ENCODE measurements at places on chromosomes 3 and 15. TPM values are rescaled to one million over a fixed set of nuclear protein-coding genes. Genes with fewer than 3 reads are reported as not detected.

Gene ESYT3
- total RNA-seq, result 17.5 TPM

DNA sequence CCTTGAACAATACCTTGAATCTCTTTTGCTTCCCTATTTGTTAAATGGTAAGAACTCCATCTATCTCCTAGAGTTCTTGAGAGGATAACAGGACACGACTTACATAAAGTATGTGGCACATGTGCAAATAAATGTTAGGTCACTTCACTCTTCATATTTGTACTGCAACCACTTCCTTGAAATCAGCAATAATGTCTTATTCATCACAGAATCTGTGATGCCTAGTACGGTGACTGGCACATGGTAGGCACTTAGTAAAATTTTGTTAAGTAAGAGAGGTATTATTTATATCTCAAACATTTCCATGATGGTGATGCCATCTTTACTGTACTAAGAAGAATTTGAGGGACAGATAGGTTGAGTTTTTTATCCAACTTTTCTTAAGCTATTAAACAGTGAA lies 14.3 kb downstream of the CD47 start:
- no peak for DNase-seq

GRCh38 chr3:37029111-37029510 lies 35.8 kb downstream of the MLH1 start:
- no peak for DNase-seq

DNA sequence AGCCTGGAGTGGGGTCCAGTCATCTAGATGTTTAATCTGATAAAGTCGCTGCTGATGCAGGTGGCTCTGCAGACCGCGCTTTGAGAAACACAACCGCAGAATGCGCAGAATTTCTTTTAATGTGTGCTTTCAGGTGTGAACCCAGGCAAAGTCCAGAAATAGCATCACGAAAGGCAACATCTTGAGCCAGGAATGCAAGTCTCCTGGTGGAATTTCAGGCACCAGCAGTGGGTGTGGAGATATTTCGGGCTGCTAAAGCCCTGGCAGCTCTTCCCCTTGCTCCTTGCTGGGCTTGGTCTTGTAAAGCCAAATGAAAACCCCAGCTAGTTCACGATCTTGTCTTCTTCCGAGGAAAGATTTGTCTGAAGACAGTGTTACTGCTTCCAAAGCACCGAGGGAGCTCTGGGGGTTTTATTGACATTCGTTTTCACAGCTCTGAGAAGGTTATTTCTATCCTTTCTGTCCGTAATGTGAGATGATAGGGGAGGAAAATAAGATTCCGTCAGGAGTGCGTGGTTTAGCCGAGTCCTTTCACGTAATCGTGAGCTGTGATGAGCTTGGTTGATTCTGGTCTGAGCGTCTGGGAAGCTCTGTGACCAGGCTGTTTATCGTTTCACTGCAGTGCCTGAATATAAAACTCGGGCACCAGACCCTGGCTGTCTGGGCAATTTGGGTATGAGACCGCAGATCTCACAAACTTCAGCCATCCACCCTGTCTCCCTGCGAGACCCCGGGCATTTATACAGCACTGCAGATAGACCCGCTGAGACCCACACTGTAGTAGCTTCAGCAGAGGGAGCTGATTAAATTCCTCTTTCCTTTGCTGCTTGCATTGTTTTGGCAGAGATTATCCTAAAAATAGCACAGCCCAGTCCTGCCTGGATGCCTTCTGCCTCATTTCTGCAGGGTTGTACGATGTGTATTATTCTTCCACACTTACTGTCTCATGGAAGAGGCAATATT lies 67.0 kb upstream of the SLC25A26 start:
- no peak for DNase-seq

DNA sequence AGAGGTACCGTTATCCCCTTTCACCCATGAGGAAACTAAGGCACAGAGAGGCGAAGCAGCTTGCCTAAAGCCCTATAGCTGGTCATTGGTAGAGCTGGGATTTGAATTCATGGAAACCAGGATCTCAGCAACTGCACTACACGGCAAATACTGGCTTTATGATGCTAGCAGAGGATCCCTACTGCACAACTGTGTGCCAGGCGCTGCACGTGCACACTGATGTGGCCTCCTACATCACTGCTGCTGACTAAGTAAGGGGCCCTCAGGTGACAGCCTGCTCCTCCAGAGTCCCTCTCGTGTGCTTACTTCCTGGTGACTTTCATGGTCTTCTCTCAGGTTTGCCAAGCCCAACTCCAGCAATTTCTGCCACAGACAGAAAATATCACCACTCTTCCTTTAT lies 3.4 kb upstream of the POLG start:
- peak; percentile 30 for DNase-seq

DNA sequence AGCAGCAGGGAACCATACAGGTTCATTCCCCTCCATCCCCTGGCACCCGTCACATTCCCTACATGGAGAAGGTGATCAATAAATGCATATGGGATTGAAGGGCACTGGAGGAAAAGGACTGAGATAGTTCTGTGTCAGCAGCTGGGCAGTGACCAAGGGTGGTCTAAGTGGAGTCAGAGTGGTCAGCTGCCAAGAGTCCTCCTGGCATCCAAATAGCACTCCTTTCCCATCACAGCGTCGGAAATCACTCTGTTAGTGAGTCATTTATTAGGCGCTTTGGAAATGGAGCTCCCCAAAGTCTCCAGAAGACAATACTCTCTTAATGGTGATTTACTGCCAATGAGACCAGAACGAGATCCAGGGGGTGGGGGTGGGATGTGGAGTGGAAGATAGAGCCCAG lies 6.8 kb upstream of the TRH start:
- DNase-seq, result no peak

DNA sequence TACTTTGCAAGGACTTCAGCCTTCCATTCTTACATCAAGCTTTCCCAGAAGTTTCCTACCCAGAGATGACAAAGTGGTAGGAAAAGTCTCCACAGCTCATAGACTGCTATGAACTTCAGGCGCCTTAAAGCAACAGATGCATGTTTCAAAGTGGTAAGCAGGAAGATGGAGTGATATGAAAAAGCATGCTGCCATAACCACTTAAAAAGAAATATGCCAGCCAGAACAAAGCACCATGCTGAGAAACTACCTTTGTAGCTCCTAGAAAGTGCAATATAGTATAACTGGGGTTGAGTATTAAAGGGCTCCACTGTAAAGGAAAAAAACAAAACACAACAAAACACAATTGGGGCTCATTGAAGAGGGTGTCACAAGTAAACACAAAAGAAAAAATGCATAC lies 192.4 kb upstream of the STRIT1 start:
- DNase-seq, result no peak

DNA sequence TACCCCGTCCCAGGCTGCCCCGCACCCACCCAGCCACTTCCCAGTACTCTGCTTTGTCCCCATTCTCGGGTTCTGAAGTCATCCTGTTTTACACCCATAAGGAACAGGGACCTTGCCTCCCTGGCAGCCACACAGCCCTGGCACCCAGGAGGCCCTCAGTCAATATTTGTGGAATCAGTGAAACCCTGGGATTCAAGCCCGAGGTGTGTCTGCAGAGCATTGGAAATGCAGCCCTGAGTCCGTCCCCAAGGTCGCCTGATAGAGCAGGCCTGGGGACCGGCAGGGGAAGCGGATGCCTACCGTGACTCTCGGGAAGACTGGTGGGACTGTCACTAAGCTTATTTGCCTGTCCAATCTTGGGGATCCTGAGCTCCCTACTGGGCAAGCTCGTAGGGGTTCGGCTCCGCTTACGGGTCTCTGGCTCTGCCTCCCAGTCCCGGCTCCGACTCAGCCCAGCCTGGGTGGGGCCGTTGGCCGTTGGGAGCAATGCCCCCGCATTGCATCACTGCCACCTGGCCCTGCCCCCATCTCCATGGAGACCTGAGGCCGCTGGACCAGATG lies 64.4 kb upstream of the TAMM41 start:
- DNase-seq, result no peak

- DNase-seq, result no peak
These were observed 26.0 kb upstream of the HCN4 start for GRCh38 chr15:73394782-73395181.

Gene ABTB1
- 38.9 TPM for total RNA-seq

Gene PLSCR5
- total RNA-seq, result not detected

Gene DNAH12
- 0.28 TPM for total RNA-seq

Gene FGF7
- total RNA-seq, result 109 TPM

DNA sequence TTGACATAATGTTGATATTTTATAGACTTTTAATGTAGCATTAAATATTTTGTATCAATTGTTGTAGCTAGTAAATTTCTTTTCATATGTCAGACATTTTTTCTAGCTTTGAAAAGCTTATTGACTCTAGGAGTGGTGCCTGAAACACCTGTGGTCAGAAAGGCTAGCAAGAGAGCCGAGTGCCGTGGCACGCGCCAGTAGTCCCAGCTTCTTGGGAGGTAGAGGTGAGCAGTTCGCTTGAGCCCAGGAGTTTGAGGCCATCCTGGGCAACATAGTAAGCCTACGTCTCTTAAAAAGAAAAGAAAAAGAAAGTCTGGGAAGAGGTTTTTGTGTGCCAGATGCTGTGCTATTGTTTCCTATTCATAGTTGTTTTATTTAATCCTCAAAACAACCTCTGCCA lies 198.2 kb downstream of the FEZF2 start:
- no peak for DNase-seq

DNA sequence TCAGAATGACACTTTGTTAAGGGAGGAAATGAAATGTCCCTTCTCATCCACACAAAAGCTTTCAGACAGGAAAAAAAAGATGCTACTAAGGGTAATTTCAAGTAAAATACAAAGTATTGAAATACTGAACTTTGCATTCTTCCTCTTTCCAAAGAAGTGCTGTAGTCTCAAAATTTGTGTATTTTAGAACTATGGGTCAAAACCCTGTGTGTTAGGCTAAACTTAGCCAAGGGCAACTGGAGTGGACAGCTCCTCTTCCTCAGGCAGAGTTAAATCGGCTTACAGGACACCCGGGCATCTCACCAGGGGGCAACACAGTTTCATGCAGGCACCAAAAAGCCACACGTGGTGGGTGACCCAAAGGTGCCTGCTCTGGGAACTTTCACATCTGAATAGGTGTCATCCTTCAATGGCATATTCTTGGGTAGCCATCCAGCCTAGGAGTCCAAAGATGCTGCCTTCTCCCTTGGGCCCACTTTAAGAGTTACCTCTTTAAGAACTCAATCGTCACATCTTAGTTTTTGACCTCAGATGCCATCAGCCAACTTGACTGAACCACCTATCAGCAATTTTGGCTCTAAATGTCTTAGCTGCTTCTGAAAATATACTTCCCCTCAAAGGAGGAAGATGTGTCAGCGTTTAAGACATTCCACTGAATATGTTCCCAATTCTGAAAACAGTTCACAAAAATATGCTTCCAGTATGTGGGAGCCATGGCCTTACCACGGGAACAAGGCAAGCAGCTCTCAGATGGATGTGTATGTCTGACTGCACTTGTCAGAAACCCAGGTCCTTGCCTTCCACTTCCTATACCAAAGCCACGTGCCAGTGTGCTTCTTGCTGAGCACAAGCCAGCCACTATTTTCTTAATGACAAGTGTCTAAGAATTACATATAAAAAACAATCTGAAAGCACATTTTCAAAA lies 32.2 kb upstream of the MUC13 start:
- no peak for DNase-seq

GRCh38 chr3:52528586-52529375 lies 4.9 kb downstream of the NT5DC2 start:
- peak; percentile 66 for DNase-seq

GRCh38 chr3:63429905-63430304 lies 151.8 kb downstream of the SYNPR start:
- no peak for DNase-seq
